Stimulated activated CD4-positive, alpha-beta T cell treated with anti-CD3 and anti-CD28 coated beads, Interleukin-4, amount 100 ng/mL, for 4 hours (primary cell): ENCODE measurements at places on chromosomes 7 and 10.

DNA sequence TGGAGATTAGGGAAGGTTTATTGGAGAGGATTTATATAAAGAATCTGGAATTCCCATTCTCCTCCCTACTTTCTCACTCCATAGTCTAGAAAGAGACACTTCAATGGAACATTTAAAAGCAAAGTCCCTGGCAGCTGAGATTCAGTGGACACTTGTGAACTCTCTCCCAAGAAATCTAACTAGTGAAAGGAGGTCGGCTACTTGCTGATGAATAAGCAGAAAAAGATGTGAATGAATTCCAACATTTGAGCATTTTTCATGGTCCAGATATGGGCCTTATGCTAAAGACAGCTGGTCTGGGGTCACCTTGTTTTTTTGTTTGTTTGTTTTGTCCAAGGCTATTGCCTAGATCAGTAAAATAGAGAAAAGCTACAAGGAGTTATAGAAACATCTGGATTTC is 141.1 kb upstream of the LRRTM3 start:
- no peak for DNase-seq

DNA sequence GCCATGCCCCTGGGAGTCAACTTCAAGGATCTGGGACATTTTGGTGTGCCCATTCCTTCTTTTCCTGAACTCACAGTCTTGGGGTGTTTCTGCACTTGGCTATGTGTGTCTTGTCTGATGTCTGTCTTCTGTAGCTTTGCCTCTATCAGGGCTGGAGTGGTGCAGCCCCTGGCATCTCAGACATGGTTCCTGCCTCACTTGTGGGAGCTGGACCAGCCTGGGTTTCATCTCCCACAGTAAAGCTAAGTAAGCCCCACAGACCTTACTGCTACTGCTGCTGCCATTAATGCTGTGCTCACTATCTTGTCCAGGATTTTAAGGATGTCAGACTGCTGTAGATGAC is 59.0 kb downstream of the ADCYAP1R1 start:
- no peak for DNase-seq

DNA sequence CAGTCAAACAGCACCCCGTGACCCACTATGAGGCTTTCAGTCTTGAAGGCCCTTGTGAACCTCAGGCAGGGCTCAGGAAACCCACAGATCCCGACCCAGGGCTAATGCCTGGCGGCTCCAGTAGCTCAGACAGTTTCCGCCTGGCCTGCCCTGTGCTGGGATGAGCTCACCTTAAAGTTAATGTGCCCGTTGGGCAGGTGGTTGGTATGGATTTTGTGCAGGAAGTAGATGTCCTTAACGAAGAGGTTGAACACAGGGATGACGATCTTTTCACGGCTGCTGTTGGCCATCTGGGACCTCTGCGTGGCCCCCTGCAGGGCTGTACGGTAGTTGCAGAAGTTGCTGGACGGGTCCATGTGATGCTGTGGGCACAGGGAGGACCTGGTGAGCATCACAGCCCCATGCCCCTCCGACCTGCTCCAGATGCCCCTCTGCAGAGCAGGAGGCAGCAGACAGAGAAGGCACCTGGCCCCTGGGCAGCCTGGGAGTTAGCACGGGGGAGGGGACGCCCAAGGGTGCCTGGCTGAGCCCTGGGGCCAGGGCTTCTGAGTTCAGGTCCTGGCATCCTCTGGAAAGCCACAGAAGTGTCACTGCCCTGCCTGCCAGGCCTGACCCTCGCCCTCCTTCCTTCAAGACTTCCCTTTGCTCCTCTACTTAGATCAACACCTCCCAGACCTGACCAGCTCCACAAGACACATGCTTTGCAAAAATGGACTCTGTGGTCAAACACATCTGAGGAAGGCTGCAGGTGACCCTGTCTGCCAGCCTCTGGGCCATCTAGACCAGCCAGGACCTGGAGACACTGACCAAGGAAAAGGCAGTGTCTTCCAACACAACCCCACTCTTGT is 59.8 kb downstream of the CSGALNACT2 start:
- no peak for DNase-seq

DNA sequence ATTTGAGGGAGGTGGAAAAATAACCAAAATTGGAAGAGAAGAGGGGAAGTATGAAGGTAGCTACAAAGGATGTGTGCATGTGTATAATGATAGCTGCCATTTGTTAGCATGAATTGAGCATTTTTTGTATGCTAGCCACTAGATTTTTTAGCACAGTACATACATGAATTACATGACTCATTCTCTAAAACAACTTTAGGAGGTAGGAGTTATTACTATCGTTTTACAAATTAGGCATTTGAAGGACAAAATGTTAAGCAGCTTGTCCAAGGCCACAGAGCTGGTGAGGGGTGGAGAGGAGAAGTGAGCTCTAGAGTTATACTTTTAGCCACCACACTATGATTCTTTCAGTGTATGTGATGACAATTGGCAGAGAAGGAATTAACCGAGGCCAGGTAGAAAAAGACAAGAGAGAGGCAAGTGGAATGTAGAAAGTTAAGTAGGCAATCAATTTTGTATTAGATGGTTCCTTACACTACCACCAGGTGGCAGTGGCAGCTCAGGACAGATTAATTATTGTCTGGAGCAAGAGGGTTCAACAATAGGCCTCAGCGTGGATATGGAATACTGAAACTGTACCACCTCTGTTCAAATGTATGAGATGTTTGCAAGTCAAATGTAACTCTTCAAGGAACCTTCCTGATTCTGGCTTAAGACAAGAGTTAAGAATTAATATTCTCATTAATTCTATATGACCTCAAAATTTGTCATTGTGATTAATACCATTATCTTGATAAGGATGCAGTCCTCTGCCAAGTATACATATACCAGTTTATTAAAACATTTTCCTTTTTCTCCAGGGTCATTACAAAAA is 128.0 kb downstream of the MBL2 start:
- no peak for DNase-seq

DNA sequence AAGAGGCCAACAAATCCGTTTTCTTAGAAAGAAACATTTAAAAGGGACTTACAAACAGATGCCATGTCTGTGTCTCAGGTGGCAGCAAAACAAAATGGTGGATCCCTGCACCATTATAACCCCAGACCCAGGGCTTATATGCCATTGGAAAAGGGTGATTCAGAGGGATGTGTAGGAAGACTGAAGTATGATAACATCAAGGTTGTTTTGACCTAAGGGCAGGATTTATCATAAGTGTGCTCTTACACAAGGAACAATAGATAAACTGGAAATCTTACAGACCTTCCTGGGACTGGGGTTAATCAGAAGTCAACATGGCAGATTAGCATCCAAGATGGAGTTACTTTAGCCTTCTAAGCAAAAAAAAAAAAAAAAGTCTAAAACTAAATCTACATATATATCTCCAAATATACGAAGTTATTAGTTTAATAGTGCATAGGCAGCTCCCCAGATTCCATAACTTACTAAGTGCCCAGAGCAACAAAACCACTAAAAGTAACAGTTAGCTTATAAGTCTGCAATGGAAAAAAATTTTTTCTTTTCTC is 34.3 kb upstream of the WNT16 start:
- no peak for DNase-seq

DNA sequence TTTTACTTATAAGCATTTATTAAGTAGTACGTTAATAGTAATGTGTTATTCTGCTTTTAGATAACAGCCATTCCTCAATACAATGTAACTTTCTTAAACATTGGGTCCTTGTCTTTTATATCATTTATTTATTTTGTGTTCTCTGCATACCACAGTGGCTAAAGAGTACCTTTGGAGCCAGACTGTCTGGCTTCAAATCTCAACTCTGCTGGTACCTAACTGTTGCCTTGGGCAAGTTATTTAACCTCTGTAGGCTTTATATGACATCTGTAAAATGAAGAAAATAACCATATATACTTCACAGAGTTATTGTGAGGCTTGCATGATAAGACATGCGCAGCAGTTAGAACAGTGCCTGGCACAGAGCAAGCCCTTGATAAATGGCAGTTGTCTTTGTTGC is 397.6 kb downstream of the MDFIC start:
- DNase-seq = no peak

DNA sequence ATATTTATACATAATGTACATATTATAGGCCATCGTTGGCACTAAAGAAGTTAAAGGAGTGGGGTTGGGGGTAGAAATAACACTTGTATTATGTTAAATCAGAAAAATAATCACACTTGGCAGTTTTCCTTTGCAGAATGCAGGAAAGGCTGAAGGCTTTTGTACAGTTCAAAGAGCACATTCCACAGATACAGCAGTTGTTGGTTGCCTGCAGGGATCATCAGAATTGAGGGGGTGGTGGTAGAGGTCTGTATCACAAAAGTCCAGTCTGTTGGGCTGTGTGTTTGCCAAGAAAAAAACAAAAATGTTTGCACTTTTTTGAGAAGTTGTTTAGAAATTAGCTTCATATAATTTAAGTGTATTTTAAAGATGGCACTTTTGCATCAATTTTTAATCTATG is 231.8 kb upstream of the FOXP2 start:
- DNase-seq = no peak

DNA sequence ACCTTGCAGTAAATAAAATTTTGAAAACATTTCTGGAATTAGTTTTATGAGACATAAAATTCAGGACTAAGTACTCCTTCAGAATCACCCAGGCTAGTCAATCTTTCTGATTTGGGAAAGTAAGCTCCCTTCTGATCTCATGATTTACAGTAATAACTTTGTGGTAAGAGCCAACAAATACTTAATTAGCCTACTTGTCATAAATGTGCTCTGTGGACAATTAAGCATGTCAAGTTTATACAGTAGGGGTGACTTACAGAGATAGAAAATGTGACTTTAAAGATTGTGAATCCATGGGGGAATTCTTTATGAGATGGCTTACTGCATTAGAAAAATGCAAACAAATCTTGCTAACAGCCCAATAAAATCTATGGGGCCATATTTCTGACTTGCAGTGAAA is 616.9 kb upstream of the GHITM start:
- no peak for DNase-seq
